ENCODE measurements at places on chromosomes 2 and 18.

DNA sequence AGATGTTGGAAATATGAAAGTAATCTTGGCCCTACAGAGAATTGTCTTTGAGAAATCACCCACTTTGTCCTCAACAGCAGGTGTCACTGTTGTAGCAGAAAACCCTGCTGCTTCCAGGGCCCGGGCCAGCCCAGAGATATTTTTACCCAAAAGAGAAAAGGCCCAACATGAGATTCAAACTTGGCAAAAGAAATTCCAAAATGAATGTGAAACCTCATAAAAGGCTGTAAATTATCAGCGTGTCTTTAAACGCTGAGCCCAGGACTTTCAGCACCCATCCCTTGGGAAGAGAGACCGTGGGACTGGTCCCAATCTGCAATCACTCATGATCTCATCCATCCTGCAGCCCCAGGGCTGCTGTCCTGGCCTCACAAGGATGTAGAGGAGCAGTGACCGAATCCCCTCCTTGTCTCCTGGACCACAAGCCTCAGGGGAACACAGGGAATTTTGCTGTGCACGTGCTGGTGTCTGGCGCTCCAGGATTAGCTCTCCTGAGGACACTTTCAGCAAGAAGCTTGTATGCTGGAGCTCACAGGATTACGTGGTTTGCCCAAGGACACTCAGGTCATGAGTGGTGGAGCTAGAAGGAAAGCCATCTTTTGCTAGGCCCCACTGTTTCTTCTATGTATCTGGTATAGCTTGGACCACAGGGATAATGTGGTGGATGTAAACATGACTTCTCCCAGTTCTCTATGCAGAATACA, 202.1 kb downstream of the RNF144A start:
- DNase-seq: no peak

GRCh38 chr18:68588169-68588568, 126.7 kb downstream of the TMX3 start:
- no peak for DNase-seq

- no peak for DNase-seq
These were observed 848 bp downstream of the TMSB10 start for GRCh38 chr2:84906108-84906899.

GRCh38 chr2:112494828-112495227, 12.9 kb downstream of the TTL start:
- no peak for DNase-seq

- no peak for DNase-seq
These were observed 280.2 kb downstream of the SP3 start for GRCh38 chr2:173684896-173685459.
